ENCODE measurements at places on chromosomes 6 and 20.

GRCh38 chr6:33172688-33173534 lies 19.4 kb downstream of the COL11A2 start:
- no peak for DNase-seq

- DNase-seq, result no peak
These were observed 123.1 kb downstream of the RPS12 start for GRCh38 chr6:132937466-132937906.

DNA sequence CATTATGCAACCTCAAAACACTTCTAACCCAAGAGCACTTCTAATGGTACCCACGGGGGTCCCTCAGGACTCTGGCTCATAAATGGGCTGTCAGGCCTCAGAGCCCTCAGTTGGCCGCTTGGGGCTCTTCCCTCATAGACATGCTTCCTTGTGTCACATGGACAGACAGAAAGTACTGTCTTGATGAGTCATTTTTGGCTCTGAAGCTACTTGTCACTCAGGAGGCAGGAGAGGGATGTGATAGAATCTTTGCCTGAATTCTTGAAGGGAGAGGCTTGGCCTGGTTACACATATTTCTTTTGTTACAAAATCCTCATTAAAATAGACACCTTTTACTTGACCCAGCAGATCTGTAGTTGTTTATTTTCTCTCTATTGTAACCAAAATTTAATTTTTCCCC lies 15.1 kb upstream of the EDN1 start:
- no peak for DNase-seq

- no peak for DNase-seq
These were observed 353.1 kb downstream of the CDC5L start for GRCh38 chr6:44740566-44741120.

GRCh38 chr6:107737397-107737793 lies 86.7 kb downstream of the SCML4 start:
- no peak for DNase-seq

Data from anterior cingulate cortex (tissue), 58 donors.